ENCODE measurements at places on chromosomes 1 and 21.
A peak's percentile ranks its signal among the peaks of the same experiment; 100 is the strongest.

DNA sequence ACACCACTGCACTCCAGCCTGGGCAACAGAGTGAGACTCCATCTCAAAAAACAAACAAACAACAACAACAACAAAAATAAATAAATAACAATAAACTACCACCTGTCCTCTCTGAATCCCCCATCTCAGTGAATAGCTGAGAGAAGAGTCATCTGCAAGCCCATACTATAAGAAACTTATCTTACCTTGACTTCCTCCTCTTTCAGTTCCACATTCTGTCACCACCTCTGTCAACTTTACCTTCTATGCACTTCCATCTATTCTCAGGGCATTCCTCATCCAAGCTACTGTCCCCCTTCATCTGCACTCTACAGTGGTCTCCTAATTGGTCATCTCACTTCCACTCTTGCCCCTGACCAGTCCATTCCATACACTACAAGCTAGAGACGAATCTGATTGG is 58.1 kb downstream of the KIAA0040 start:
- DNase-seq = no peak

GRCh38 chr1:91325456-91325855 is 79.2 kb downstream of the HFM1 start:
- no peak for DNase-seq

DNA sequence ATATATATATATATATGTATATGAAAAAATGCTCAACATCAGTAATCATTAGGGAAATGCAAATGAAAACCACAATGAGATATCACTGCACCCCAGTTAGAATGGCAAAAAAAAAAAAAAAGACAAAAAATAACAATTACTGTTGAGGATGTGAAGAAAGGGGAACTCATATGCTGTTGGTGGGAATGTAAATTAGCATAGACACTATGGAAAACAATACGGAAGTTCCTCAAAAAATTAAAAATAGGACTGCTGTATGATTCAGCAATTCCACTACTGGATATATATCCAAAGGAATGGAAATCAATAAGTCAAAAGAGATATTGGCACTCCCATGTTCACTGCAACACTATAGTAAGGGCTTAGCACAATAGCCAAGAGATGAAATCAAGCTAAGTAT is 41.5 kb upstream of the CTBS start:
- no peak for DNase-seq

- no peak for DNase-seq
Measured at GRCh38 chr1:26358411-26359384, 4.8 kb upstream of the CRYBG2 start.

DNA sequence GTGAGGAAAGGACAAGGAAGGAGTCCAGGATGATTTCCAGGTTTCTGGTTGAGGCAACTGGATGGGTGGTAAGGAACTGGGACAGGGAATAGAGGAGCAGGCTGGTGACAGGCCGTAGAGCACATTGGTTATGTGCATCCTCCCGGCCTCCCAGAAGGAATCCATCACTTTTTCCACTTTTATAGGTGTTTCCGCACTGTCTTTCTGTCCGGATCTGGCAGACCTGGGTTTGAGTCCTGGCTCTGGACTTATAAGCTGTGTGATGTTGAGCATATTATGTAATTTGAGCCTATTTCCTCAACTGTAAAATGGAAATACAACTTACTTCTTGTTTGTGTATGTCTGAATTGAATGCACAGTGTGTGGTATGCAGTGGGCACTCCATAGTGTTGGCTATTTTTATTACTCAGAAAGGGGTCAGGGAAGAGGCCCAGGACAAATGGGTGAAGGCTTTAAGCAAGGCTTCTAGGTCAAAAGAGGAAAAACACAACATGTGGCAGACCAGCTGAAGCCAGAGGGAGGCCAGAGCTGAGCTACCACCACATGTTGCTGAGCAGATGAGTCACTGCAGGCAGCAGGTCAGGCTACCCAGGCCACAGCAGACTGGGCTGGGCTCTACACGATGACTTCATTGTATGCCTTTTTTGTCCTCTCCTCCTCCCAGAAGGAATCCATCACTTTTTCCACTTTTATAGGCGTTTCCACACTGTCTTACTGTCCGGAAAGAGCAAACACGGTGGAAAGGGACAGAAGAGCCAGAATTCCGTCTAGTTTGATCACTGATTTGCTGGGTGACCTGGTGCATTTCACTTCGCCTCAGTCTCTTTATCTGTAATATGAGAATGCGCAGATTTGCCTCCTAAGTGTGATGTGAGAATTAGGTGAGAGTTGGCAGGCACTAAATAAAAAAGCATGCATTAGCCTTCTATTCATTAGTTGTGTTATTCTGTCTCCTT is 791 bp upstream of the MAST2 start:
- peak; percentile 47 for DNase-seq

GRCh38 chr1:93616996-93617669 is 64.5 kb downstream of the BCAR3 start:
- no peak for DNase-seq

GRCh38 chr1:172821609-172822274 is 162.8 kb downstream of the FASLG start:
- DNase-seq = no peak

DNA sequence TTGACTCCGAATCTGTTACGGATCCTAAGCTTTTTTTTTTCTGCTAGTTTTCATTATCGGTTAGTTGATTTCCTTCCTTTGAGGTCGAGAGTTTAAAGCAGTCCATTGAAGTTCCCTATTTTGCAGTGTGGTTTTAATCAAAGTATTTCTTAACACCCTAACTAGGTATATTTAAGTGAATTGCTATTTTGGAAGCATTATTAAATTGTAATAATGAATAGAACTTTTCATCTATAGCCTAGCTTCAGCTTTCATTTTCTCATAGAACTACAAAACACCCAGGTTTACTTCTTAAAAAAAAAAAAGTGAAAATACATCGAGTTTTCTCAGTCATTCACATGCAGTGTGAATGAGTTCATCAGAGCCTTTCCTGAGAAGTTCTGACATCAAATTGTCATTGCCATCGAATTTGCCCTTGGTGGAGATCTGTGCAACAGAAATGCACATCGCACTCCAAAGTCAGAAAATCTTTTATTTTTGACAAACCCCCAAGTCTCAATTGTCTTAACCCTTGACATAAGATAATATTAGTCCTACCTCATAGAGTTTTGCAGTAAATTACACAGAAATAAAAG is 1.1 kb upstream of the LBR start:
- no peak for DNase-seq

- DNase-seq = no peak
Measured at GRCh38 chr1:46001081-46001785, 131.2 kb downstream of the PIK3R3 start.

DNA sequence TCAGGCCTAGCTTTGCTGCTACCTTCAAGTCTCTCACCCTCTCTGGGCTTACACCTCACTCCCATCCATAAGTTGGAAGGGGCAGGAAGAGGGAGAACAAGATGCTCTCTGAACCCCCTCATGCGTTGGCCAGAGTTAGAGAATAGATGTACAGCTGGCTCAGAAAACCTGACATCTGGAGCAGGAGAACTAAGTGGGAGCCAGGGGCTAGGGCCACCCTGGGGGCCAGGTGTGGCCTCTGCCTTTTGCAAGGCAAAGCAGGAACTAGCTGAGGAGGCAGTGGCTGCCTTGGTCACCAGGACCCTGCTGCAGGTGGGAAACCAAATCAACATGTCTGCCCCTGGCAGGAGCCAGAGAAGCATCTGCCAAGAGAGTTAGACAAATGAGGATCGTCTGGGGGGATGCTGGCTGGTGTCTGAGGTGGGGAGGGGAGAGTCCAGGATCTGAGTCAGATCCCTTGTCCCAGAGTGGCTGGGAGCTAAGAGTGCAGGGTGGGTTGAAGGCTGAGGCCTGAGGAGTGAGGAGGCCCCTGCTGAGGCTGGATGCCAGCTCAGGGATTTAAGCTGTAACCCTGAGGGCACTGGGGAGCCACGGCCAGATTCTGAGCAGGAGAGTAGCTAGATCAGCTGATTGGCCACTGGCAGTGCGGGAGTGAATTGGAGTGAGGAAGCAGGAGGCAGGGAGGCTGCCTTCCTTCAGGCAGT is 115.0 kb downstream of the EPHB2 start:
- no peak for DNase-seq

DNA sequence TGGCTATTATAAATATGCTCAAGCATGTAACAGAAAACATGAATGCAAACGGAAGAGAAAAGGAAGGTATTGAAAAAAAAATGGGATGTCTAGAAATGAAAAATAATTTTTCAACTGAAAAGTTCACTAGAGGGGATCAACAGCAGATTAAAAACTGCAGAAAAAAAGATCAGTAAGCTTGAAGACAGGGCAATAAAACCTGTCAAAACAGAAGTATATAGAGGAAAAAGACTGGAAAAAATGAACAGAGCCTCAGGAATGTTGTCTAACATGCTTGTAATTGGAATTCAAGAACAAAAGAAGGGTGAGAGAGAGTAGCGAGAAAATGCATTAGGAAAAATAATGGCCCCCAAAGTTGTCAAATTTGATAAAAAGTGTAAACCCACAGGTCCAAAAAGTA is 29.6 kb downstream of the CRYAA start:
- no peak for DNase-seq

GRCh38 chr1:55974714-55975441 is 604.5 kb downstream of the PLPP3 start:
- no peak for DNase-seq

DNA sequence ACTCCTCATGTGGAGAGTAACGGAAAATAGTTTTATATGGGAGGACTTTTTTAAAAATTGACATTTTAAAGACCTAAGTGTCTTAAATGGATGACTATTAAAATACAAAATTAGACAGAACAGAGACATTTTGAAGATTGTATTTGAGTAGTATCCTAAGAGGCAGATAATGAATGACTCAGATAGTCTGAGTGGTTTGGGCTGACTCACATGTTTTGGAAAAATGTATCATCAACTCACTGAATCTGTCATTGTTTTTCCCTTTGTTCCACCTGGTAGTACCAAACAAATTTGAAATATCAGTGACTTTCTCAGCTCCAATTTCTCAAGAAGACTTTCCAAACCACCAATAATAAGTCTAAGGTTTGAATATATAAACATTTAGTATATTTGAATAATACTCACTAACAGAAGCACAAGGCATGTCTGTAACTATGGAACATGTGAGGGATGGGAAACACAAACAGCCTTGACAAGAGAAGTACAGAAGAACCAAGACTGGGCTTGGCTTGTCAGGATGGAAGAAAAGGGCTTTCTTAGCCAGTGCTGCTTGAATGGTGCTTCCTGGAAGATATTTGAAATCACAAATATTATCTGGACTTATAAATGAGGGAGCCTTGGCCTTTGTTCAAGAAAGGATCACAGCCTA is 90.6 kb downstream of the SGIP1 start:
- DNase-seq = no peak

DNA sequence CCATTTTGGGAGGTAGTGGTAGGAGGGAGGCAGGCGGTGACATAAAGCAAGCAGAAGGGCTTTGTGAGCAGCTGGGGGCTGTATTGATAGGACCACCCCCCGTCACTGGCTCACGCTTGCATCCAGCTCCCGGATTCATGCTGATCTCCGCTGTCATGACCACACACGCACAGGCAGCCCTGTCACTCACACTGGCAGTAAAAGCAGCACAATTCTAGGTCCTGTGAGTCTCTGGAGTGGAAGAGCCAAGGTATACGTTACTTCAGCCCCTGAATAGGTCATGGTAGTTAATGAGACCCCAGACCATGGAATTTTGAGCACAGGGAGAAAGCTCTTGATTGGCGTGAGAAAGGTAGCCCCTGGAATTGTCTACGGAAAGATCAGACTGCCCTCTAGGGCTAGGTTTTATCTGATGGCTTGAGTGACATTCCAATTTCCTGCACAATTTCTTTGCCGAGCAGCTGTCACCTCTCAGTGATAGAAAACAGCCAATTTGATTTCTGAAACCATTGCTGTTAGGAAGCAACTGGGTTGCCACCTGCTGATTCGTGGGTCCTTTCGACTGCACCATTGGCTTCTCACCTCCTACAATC is 5.4 kb downstream of the OR2B11 start:
- DNase-seq = no peak

- no peak for DNase-seq
Measured at GRCh38 chr1:155919801-155920200, 8.7 kb upstream of the RIT1 start.

- DNase-seq = no peak
Measured at GRCh38 chr1:34155860-34156259, 9.2 kb downstream of the CSMD2 start.

DNA sequence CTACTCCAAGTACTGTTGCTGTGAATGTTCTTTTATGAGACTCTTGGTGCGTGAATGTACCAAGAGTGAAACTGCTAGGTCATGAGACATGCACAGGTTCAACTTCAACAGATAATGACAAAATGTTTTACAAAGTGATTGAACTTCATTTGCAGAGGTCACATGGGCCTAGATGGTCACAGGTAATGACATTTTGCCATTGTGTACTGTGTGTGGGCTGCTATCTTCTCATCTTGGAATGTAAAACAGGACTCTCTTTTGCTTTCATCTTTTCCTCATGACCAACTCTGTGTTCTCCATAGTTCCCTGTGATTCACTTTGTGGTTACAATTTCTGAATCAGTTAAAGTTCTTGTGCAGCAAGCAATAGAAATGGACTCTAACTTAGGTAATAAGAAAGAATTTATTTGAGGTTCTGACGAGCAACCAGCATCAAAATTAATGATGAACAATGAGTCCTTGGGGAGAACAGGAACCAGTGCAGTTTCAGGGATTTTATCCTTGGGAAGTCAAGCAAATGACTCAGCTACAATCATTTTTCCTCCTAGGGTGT is 16.2 kb upstream of the TSNAX start:
- DNase-seq = no peak

GRCh38 chr1:45008516-45008915 is 2.6 kb downstream of the HECTD3 start:
- no peak for DNase-seq

- peak; percentile 21 for DNase-seq
Measured at GRCh38 chr1:228647523-228648444, 87.5 kb upstream of the RHOU start.

GRCh38 chr1:1179346-1179982 is 5.8 kb downstream of the TTLL10 start:
- DNase-seq = no peak

- no peak for DNase-seq
Measured at GRCh38 chr21:15039607-15040299, 25.0 kb downstream of the NRIP1 start.

- peak; percentile 88 for DNase-seq
Measured at GRCh38 chr1:226547754-226548191, 791 bp upstream of the STUM start.

- DNase-seq = no peak
Measured at GRCh38 chr1:230691615-230692014, 22.3 kb downstream of the AGT start.

GRCh38 chr1:226589008-226589733 is 40.6 kb downstream of the STUM start:
- DNase-seq = no peak

Data from tibial nerve (tissue), 4 donors.